Cardiac muscle cell (in vitro differentiated cells and primary cell): ENCODE measurements at places on chromosomes 13 and 19. TPM values are rescaled to one million over a fixed set of nuclear protein-coding genes. Genes with fewer than 3 reads are reported as not detected.

GRCh38 chr19:14770944-14771839 lies 7.2 kb downstream of the ADGRE2 start:
- H3K27ac ChIP-seq = no peak overlapping the region
- H3K36me3 ChIP-seq = no peaks in the 10 kb centered on the region
- no peaks in the 10 kb centered on the region for H3K4me1 ChIP-seq
- H3K4me3 ChIP-seq = no peak overlapping the region
- peaks cover 13% of the 10 kb centered on the region for H3K27me3 ChIP-seq
- DNase-seq = no peak

DNA sequence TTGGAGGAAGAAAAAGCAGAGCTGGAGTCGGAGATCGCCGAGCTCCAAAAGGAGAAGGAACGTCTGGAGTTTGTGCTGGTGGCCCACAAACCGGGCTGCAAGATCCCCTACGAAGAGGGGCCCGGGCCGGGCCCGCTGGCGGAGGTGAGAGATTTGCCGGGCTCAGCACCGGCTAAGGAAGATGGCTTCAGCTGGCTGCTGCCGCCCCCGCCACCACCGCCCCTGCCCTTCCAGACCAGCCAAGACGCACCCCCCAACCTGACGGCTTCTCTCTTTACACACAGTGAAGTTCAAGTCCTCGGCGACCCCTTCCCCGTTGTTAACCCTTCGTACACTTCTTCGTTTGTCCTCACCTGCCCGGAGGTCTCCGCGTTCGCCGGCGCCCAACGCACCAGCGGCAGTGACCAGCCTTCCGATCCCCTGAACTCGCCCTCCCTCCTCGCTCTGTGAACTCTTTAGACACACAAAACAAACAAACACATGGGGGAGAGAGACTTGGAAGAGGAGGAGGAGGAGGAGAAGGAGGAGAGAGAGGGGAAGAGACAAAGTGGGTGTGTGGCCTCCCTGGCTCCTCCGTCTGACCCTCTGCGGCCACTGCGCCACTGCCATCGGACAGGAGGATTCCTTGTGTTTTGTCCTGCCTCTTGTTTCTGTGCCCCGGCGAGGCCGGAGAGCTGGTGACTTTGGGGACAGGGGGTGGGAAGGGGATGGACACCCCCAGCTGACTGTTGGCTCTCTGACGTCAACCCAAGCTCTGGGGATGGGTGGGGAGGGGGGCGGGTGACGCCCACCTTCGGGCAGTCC lies 5.0 kb downstream of the FOSB start:
- no peak overlapping the region for H3K27ac ChIP-seq
- no peaks in the 10 kb centered on the region for H3K36me3 ChIP-seq
- no peaks in the 10 kb centered on the region for H3K27me3 ChIP-seq

DNA sequence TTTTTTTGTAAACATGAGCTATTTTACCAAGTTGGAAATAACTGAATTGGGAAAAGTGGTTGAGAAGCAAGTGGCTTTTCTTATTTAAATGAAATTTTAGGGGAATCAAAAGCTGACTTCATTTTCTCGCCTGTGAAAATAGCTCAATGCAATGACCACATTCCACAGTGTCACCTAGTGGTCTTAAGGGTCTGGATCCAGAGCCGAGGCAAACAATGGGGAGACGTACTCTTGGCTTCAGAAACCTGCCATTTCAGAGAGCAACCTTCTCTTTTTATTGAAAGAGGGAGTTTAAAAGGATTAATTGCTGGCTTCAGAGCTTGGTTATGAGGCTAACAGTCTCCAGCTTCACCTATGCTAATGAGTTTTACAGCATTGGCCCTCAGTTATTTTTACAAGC lies 39.7 kb upstream of the RXFP2 start:
- peak; percentile 43 for DNase-seq
- H3K27ac ChIP-seq = no peak overlapping the region
- no peaks in the 10 kb centered on the region for H3K4me1 ChIP-seq
- no peaks in the 10 kb centered on the region for H3K36me3 ChIP-seq

DNA sequence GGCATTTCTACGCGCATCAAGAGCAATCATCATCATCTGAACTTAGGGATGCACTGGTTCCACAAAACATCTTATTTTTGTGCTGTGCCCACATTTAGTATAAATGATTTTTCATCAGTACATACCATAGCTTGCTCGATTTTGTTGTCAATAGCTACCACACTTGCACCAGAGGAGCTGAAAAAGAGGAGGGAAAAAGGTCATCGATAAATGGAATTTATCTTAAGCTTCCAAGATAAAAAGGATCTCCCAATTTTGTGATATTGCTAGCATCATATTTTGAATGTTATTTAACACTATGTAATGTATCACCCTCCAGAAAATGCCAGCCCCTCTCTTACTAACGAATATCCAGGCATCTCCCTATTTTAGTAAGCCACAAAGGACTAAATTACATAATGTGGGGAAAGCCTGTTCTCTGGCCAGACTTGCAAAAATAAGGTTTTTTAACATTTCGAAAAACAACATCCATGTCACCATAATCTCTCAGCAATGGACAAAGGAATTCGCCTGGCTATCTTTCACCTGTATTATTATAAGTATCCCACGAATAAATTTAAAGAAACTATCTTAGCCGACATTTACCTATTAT lies 62.4 kb downstream of the SERP2 start:
- H3K4me1 ChIP-seq = peaks cover 52% of the 10 kb centered on the region

DNA sequence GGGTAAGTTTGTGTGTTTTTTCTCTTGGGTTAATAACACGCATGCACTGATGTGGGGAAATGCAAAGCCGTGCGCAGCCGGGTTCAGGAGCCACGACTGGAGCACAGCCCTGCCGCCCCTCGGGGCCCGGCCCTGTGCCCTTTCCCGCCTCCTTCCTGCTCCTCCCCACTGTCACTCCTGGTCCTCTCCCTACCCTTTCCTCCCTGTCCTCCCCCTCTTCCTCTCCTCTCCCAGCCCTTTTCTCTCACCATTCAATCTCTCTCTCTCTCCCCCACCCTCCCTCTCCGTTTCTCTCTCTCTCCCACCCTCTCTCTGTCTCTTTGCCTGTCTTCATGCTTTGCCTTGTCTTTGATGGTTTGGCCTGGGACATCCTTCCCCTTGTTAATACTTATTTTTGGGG lies 27.2 kb downstream of the PLEKHJ1 start:
- H3K4me1 ChIP-seq = no peaks in the 10 kb centered on the region
- peak overlapping the region; percentile 43 for H3K27ac ChIP-seq
- H3K36me3 ChIP-seq = peaks cover 13% of the 10 kb centered on the region
- H3K4me3 ChIP-seq = no peak overlapping the region
- H3K27me3 ChIP-seq = no peaks in the 10 kb centered on the region

ZNF610 gene
- 11.5 and 14.3 TPM in 2 replicates for total RNA-seq

REEP6 gene
- 52.7 and 72.5 TPM in 2 replicates for total RNA-seq

- DNase-seq = no peak
- peaks cover 43% of the 10 kb centered on the region for H3K36me3 ChIP-seq
- H3K4me3 ChIP-seq = no peak overlapping the region
- no peaks in the 10 kb centered on the region for H3K4me1 ChIP-seq
Observed at GRCh38 chr13:112839356-112840105, 129.5 kb upstream of the MCF2L start.

DOCK9 gene
- total RNA-seq = 32.8 and 61.3 TPM in 2 replicates

DNA sequence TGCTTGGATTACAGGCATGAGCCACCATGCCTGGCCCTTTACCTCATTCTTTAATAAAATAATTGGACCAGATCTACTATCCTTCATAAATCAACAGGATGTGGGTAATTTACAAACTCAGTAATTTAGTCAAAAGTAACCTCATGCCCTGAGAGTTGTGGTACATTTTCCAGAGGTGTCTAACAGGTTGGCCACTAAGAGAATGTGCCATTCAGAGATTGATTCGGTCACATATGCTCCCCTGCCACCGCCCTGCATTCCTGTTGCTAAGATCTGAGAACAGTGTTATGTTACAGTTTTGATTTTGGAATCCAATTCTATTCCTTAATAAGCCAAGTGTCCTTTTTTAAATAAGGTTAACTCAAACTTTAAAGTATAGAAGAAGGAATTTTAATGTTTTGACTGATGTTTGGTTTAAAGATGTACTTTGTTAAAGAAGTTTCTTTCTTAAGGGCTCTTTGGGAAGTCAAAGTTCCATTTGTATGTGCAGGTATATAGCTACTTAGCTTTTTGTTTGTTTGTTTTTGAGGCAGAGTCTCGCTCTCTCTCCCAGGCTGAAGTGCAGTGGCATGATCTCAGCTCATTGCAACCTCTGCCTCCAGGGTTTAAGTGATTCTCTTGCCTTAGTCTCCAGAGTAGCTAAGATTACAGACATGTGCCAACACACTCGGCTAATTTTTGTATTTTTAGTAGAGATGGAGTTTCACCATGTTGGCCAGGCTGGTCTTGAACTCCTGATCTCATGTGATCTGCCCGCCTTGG lies 29.2 kb downstream of the PHF11 start:
- H3K36me3 ChIP-seq = peaks cover 3% of the 10 kb centered on the region
- H3K27ac ChIP-seq = no peak overlapping the region
- H3K4me1 ChIP-seq = no peaks in the 10 kb centered on the region
